Stimulated activated naive CD4-positive, alpha-beta T cell (primary cell): ENCODE measurements at places on chromosomes 5 and 9.

GRCh38 chr9:85942913-85943709 is 2.2 kb downstream of the NAA35 start:
- DNase-seq: no peak

DNA sequence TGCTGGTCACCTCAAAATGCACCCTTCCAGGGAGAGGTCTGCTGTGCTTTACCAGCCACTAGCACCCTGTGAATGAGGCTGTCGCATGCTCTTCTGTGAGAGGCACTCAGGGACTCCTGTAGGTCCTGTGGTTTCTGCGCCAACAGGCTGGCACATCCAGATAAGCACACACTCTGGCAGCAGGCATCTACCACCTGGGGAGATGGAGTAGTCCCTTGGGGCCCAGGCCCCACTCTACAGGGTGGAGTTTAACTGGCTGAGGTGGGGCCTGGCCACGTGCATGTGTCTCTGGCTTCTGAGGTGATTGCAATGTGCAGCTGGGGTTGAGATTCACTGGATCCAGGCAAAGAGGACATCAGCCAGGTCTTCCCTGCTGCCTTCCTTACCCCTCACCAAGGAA is 32.3 kb downstream of the TMEM174 start:
- DNase-seq: no peak

DNA sequence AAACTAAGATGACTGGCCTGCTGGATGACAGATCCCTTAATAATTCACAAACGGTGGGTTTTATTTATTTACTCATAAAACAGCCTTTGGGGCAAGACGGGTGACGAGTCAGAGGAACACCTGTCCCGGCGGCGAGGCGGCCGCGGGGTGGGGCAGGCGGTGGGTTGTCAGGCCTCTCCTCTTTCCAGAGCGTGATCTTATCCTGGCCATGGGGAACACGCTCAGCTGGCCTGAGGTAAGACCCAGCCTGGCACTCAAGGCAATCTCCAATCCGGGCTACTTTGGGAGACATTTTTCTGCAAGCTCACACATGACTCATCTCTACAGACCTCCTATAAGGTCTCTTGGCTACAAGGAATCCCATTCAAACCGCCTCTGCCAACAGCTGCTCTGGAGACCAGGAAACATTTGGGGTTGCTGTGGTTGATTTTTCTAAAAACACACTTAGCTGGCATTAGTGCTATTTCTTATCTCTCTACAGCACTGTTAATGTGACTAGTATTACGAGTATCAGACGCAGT is 6.3 kb downstream of the RAPGEF1 start:
- no peak for DNase-seq

DNA sequence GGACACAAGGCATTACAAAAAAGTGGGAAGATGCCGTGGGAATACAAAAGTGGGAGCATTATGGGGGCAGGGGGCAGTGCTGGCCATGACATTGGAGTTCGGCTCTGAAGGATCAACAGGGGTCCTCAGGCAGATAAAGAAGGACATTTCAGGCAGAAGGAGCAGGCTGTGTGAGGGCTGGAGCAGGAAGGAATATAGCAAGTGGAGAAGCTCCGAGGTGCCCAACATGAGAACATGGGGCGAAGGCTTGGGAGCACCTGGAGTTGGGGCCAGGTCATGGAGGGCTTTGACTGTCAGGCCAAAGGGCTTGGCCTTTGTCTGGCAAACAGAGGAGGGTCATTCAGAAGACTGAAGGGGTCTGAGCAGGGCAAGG is 2.5 kb downstream of the B4GALT7 start:
- no peak for DNase-seq

GRCh38 chr9:92680166-92681119 is 10.5 kb upstream of the IPPK start:
- no peak for DNase-seq

DNA sequence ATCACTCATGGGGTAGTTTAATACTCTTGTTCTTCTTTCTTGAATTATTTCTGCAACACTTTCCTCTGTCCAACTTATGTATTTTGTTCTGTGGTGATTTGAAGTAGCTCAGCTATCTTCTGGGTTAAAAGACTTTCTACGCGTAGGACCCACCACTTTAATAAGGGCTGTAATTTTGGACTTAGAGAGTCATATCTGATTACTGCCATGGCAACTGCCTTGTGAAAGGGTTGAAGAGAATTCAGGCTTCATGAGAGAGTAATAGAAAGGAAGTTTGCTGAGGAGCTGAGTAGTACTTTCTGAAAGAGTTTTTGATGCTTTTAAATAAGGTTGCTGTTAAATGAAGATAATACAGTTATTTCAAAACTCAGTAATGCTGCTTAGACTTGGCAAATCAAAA is 89.5 kb downstream of the TLE4 start:
- DNase-seq: no peak

- DNase-seq: no peak
These were observed 252.0 kb downstream of the RASEF start for GRCh38 chr9:82810915-82811314.

- no peak for DNase-seq
These were observed 19.7 kb upstream of the ARHGEF28 start for GRCh38 chr5:73606206-73606753.

DNA sequence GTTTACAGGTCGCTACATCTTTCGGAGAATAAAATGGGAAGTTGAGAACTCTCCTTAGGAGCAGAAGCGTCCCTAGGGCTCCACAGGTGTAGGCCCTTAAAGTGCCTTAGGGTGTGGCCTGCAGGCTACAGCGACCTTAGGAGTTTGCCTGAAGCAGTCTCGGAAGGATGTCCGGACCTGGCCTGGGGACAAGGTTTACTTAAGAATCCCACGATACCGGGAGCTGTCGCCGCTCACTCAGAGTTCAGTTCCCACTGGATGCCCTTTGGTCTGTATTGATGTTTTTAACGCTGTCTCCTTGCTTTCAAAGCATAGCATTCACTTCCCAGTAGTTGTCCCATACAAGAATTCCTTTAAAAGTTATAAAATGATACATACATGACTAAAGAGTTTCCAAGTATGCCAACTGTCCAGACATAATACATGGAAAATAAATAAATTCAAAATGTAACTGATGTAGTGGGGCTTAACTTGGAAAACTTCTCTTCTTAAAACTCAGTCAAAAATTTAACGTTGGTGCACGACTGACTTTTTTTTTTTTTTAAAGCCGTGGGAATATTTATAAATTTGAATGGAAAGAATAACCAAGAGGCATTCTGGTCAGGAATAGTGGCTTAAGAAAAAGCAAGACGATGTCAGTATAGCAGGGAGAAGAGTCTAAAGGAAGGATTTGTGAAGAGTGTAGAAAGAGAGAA is 848 bp downstream of the RAD50 start:
- DNase-seq: no peak

GRCh38 chr5:88377705-88378656 is 109.3 kb upstream of the TMEM161B start:
- DNase-seq: no peak

- no peak for DNase-seq
These were observed 475.2 kb upstream of the BRINP1 start for GRCh38 chr9:119844431-119844830.

GRCh38 chr9:26418480-26418879 is 474.1 kb downstream of the CAAP1 start:
- DNase-seq: no peak

- DNase-seq: no peak
These were observed 32.7 kb upstream of the ADRA1B start for GRCh38 chr5:159883522-159883950.

DNA sequence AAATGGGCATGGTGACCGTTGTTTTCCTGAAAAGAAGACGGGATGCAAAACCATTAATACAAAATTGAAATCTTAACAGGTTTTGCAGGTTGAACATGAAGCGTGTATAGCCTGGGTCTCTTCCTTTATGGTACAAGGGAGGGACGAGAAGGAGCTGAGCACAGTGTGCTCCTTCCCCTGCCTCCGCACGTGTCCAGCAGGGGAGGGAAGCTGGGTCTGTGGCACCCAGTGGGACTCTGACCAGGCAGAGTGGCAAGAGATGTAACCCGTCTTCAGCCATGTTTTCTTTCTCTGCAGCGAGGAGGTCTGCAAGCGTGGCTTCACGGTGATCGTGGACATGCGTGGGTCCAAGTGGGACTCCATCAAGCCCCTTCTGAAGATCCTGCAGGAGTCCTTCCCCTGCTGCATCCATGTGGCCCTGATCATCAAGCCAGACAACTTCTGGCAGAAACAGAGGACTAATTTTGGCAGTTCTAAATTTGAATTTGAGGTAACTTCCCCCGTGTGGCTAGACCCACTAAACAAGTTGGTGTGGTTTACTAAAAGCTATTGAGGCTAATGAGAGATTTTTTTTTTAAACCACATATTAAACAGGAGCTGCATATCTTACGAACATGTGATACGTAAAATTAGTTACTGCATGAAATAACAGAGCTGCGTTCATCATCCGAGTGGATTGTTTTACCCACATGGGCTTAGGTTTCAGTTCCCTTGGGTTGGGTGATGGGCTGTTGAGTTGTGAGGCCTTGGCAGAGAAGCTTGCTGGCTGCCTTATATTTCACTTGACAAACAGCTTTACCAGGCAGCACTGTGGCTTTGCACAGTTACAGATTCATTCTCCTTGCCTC is 143.7 kb downstream of the TRIO start:
- no peak for DNase-seq

- DNase-seq: no peak
These were observed 81.9 kb downstream of the ISL1 start for GRCh38 chr5:51465165-51465564.

GRCh38 chr5:172740428-172741205 is 30.4 kb downstream of the DUSP1 start:
- DNase-seq: no peak

GRCh38 chr9:38091310-38092199 is 22.5 kb upstream of the SHB start:
- no peak for DNase-seq

- no peak for DNase-seq
These were observed 23.2 kb downstream of the CDKN2A start for GRCh38 chr9:21970800-21971640.

DNA sequence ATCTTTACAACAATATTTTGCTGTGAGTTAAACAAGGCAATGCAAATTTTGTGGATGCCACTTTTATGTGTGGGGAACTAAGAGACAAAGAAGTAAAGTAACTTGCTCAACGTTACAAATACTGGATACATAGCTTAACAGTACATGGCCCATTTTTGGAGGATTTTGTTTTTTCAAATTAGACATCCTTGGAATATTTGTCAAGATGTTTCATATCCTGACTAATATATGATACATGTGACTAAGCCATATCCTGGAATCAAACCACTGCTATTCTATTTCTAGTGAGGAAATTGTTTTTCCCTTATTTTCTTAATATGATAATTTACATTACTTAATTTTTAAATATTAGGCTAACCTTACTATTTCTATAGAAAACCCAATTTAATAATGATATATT is 529.8 kb downstream of the DMRTA1 start:
- no peak for DNase-seq

DNA sequence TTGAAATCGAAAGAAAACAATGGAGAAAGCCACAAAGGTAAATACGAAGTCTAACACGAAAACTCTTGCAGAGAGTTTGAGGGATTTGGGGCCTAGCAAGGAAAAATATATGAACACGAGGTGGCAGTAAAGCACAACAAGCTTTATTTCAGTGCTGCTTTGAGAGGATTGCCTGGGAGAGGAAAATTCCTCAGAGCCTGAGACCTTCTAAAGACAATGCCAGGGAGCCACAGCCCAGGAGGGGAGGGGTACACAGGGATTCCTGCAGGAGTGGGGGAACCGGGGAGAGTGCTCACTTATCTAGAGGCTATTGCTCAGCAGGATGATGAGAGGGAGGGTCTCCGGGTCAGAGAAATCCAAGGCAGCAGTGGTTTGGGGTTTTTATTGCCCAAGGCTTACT is 134.9 kb upstream of the ADCY2 start:
- DNase-seq: no peak

GRCh38 chr9:136945333-136946227 is 537 bp downstream of the C8G start:
- DNase-seq: no peak

GRCh38 chr5:41290810-41291209 is 77.5 kb upstream of the C6 start:
- no peak for DNase-seq

DNA sequence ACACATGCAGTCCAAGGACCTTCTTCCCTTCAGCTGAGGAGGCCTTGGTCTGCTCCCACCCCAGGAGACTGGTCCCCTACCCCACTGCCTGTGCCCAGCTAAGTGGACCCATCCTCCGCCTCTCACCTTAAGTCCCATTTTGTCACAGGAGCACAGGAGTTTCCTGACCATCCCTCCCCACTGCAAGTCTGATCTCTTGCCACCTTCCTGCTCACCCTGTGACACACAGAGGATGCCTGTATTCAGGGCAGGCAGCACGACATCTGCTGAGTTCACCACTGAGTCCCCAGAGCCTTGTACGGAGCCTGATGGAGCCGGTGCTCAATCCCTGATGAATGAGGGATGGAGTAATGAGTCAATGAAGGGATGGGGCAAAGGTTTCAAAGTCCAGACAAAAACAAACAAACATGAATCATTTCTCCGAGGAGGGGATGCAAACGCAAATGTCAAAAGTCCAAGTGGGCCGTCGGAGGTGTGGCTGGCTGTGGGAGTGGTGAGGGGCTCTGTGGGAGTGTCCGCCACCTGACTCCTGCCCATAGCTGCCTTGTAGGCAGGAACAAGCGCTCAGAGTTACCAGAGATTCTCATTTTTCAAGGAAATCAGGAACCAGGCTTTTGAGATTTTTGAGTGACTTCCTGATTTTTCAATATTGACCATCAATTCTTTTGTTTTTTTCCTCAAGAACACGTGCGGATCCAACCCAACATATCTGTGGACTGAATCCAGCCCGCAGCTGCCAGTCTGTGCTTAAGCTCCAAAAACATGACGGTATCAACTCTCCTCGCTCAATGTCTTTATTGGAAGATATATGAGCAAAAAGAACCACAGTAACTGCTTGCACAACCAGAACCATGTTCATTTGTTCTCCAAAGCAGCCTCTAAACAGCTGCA is 4.4 kb downstream of the RAPGEF1 start:
- no peak for DNase-seq

DNA sequence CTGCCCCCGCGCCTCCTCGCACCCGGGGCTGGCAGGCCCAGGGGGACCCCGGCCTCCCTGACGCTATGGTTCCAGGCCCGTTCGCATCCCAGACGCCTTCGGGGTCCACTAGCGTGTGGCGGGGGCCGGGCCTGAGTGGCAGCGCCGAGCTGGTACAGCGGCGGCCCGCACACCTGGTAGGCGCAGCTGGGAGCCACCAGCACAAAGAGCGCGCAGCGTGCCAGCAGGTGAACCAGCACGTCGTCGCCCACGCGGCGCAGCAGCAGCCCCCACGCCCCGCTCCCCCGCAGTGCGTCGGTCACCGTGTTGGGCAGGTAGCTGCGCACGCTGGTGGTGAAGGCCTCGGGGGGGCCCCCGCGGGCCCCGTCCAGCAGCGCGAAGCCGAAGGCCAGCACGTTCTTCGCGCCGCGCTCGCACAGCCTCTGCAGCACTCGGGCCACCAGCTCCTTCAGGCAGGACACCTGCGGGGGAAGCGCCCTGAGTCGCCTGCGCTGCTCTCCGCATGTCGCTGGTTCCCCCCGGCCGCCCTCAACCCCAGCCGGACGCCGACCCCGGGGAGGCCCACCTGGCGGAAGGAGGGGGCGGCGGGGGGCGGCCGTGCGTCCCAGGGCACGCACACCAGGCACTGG is 548 bp downstream of the TERT start:
- no peak for DNase-seq
